ENCODE measurements at places on chromosomes 16 and 17. TPM values are rescaled to one million over a fixed set of nuclear protein-coding genes. Genes with fewer than 3 reads are reported as not detected.

TIMM22 gene
- polyA plus RNA-seq, result 21.9 TPM

MYH8 gene
- not detected for polyA plus RNA-seq

HEATR9 gene
- polyA plus RNA-seq, result not detected

LYRM9 gene
- polyA plus RNA-seq, result 6.3 TPM

GLP2R gene
- not detected for polyA plus RNA-seq

TBC1D28 gene
- not detected for polyA plus RNA-seq

ADAD2 gene
- 1.6 TPM for polyA plus RNA-seq

ATP2A1 gene
- 4.0 TPM for polyA plus RNA-seq

CACNA1G gene
- 1.4 TPM for polyA plus RNA-seq

KATNB1 gene
- 31.4 TPM for polyA plus RNA-seq

RAP1GAP2 gene
- 18.6 TPM for polyA plus RNA-seq

ITGAX gene
- not detected for polyA plus RNA-seq

TBC1D3G gene
- polyA plus RNA-seq, result not detected

ALDH3A1 gene
- polyA plus RNA-seq, result 0.23 TPM

KRT40 gene
- not detected for polyA plus RNA-seq

GINS2 gene
- 44.4 TPM for polyA plus RNA-seq

HOXB9 gene
- not detected for polyA plus RNA-seq

PRAC1 gene
- 0.70 TPM for polyA plus RNA-seq

KRT33B gene
- not detected for polyA plus RNA-seq

C1QTNF8 gene
- polyA plus RNA-seq, result not detected

PRSS21 gene
- polyA plus RNA-seq, result 3.1 TPM

GJC1 gene
- 32.0 TPM for polyA plus RNA-seq

SPATA22 gene
- not detected for polyA plus RNA-seq

KCNH4 gene
- 0.05 TPM for polyA plus RNA-seq

CCDC144A gene
- polyA plus RNA-seq, result 13.9 TPM

CACNG5 gene
- 1.8 TPM for polyA plus RNA-seq

FBXW10B gene
- not detected for polyA plus RNA-seq

EVPL gene
- polyA plus RNA-seq, result 0.47 TPM

TSPAN10 gene
- 1.5 TPM for polyA plus RNA-seq

KRT222 gene
- polyA plus RNA-seq, result 0.49 TPM

KRT32 gene
- polyA plus RNA-seq, result not detected

GDPD3 gene
- polyA plus RNA-seq, result 1.1 TPM

CRYBA1 gene
- not detected for polyA plus RNA-seq

CMC2 gene
- polyA plus RNA-seq, result 211 TPM

CX3CL1 gene
- 0.24 TPM for polyA plus RNA-seq

Measured in GM23338 (cell line).